C1 segment of cervical spinal cord (tissue), 14 donors: ENCODE measurements at places on chromosomes 7 and 10.

DNA sequence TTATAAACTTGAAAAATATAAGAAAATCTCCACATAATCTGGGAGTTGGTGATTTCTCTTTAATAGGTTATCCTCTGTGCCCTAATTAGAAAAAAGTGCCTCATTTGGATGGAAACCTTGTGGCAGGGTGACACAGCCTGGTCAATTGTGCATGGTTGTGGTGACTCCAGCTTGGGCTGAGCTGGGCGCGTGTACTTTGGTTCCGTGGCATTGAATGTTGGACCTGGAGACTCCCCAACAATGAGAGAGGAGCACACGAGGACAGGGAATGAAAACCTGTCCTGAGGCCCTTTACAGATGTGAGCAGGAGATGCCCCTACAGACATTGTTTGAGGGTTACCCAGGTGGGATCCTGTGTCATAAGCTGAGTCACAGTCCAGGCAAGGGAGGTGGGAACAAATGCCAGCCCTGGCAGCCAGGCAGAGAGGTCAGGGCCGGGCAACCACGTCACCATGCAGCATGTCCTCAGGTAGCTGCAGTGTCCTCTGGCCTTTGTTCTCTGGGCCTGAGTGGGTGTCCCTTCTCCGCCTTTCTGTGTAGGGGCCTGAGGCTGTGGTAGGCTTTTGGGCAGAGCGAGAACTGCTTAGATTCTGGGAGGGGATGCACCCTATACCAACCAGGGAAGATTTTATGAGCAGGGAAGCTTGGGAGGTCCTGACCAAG lies 147.4 kb upstream of the TBX20 start:
- no peak for DNase-seq

DNA sequence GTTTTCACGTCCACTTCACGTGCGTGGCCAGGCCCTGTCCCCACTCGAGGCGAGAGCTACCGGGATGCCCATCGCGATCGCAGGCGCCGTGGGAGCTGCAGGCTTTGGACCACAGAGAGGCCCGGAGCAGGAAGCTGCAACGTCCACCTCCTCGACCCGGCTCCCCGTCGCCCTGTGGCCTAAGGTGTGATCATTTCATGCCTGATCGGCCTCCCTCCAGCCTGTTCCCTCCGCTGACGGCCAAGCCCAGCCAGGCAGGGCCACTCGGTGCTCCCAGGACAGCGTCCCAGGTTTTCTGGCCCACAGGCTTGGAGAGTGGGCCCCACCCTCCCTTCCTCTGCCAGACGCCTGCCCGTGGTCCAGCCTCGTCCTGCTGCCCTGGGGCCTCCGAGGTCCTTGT lies 19.6 kb downstream of the KNDC1 start:
- DNase-seq = no peak

DNA sequence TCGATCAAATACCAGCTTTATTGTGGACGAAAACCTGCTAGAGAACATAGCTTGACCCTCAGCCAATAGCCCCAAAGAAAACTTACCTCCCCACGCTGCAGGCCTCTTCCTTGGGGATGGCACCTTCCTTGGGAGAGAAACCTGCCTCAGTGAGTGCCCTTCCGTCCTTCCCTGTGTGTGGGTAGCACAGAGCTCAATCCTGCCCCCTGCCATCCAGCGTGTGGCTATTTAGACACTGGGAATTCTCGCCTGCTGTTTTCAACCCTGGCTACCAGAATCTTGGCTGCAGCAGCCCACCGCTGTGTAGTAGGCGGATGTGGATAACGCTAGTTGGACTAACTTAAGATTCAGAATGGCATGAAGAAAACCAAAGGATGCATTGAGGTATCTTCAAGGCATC lies 238.2 kb downstream of the TEX36 start:
- DNase-seq = no peak

GRCh38 chr7:1920266-1920681 lies 250.2 kb downstream of the ELFN1 start:
- no peak for DNase-seq

DNA sequence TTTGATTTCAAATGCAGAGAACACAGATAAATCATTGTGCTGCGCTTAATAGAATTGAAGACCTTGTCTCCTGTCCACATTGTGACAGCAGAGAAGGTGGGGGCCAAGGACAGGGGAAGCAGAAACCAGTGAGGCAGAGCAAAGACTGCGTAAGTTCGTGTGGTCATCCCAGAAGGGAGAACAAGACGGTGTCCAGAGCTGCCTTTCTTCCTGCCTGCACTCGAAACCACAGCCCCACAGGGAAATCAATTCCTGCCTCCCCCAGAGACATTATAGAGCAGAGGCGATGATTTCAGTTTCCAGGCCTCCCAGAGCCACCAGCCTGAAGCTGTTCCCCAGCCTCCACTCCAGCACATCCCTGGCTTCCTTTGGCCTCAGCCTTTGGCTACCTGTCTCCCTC lies 39.7 kb upstream of the UCN3 start:
- DNase-seq = no peak

GRCh38 chr10:11144626-11145494 lies 127.2 kb downstream of the CELF2 start:
- DNase-seq = no peak

- no peak for DNase-seq
Observed at GRCh38 chr7:85111761-85112160, 75.1 kb downstream of the SEMA3D start.

GRCh38 chr10:117439243-117439912 lies 64.1 kb upstream of the PDZD8 start:
- DNase-seq = no peak

- no peak for DNase-seq
Observed at GRCh38 chr10:130579913-130580312, 443.7 kb downstream of the GLRX3 start.

DNA sequence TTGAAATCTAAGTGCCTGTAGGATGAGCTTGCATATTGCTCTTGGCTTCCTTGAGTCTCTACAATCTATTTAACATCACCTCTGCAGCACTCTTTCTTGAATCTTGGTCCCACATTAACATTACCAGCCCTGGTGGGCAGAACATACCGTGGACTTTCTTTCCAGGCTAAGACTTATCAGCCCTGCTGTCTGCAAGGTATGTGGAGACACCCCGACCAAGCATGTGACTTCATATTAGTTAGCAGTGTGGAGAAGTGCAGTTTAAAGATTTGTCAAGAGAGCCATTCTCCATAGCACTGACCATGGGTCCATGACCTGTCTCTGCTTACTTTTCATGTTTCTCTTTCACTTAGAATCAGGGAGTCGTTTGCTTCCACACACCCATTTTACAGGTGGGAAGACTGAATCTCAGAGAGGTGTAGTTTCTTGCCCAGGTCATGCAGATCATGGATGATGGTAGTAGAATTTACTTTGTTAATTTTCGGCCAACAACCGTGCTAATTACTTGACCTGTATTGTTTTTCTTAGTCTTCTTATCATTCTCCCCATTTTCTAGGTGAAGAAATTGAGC lies 6.0 kb downstream of the CCNY start:
- no peak for DNase-seq

- DNase-seq = no peak
Observed at GRCh38 chr7:42227936-42228591, 8.9 kb downstream of the GLI3 start.

GRCh38 chr7:151194188-151194587 lies 7.1 kb upstream of the ASB10 start:
- DNase-seq = no peak

DNA sequence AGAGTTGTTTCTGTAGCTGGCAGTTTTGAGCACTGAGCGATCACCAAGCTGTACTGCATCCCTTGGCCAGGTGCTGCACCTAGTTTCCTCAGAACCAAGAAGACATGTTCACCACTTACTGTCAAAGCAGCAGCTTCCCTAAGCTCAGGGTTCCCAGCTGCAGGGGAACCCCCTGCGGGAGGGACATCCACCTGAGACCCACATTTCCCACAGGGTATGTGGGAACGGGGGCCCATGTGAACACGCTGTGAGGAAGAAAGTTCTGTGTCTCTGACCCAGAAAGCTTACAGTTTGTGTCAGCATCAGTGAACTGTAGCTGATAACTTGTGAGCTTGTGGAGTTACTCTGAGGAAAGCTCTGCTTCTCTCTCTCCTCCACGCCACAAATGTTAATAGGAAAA lies 436.8 kb upstream of the IGFBP3 start:
- no peak for DNase-seq

DNA sequence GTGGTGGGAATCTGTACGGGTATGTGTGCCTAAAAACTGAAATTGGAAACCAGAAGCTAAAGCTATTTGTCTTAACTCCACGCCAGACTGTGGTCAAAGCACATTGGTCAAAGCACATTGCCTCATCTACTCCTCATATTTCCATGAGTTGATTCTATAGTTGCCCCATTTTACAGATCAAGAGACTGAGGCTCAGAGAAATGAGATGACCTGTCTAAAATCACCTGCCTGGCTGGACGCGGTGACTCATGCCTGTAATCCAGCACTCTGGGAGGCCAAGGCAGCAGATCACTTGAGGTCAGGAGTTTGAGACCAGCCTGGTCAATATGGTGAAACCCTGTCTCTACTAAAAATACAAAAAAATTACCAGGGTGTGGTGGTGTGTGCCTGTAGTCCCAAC lies 21.7 kb upstream of the MNX1 start:
- DNase-seq = no peak

DNA sequence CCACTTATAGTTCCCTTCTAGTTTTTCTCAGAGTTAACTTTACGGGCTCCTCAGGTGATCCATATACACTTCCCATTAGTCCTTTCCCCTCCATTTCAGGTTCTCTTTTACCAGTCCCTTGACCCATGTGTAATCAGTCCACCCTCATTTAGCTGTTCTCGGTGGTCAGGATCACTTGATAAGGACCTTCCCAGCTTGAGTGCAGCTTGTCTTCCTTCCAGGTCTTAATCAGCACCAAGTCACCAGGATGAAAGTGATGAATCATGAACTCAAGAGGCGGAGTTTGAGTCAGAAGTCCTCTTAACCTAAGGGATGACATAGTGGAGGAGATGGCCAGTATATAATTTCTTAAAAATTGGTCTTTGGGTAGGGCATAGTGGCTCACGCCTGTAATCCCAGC lies 63.1 kb upstream of the CNTNAP2 start:
- no peak for DNase-seq

GRCh38 chr10:110883924-110884323 lies 12.2 kb downstream of the PDCD4 start:
- no peak for DNase-seq

- no peak for DNase-seq
Observed at GRCh38 chr10:111612273-111612672, 535.4 kb downstream of the ADRA2A start.

- DNase-seq = no peak
Observed at GRCh38 chr10:77680811-77681210, 43.2 kb upstream of the KCNMA1 start.

DNA sequence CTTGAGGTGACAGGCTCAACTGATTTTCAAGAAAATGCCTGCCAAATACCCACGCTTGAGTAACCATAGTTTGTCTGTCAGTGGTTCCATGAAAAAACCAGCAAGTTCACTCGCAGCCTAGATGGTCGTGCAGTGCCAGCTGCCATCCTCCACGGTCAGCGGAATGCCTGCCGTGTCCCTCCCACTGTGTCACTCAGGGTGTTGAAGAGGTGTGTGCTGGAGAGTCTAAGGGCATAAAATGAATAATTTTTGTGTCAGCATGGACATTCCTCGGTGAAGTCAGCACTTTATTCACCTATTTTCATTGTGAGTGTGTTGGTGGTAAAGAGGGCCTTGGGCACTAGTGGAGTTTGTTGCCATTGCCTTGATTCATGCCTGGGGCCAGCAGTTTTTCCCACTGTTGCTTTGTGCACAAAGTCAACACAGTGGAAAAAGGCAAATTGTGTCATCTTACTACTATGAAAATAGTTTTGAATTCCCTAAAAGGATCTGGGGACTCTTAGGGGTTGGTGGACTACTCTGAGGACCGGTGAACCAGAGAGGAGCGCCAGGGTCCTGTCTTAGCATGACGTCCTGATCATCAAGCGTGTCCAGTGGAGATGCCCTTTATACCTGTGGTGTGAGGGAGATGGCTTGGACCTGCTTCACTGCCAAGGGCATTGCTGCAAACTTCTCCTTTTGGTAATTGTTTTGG lies 17.6 kb downstream of the MINDY4 start:
- DNase-seq = no peak

GRCh38 chr7:33130184-33130583 lies 820 bp downstream of the BBS9 start:
- no peak for DNase-seq

DNA sequence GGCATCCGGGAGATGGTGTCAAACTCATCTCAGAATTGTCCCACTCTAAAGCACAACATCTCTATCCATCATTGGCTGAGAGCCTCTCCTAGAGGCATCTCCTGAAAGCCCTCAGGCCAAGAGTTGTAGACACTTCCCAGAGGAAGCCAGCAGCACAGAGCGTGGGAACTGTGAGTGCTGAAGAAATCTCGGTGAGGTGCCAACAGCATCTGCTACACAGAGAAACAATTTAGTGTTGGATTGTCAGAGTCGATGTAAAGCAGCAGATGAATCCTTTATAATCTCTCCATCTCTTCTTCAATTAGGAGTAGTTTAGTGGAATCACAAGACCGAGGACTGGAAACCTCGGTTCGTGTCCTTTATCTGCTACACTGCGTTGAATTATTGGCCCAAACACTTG lies 172.2 kb downstream of the C7orf25 start:
- no peak for DNase-seq

- DNase-seq = no peak
Observed at GRCh38 chr7:14576578-14576977, 326.0 kb downstream of the DGKB start.

DNA sequence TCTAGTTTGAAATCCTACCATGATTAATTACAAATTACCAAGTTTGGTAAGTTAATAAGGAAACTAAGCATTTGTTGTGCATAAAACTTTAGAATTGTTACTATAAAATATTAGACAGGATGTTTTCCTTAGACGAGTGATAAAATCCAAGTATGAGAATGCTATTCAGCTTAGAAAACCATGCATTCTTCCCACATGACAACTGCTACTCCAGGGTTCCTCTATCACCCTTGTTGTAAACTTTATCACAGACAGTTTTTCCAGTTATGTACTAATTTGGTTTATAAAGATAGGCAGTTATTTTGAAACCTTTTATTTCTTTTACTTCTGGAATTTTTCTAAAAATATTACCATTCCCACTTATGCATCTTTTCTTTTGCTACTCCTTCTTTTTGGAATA lies 52.0 kb downstream of the SIRT1 start:
- no peak for DNase-seq

DNA sequence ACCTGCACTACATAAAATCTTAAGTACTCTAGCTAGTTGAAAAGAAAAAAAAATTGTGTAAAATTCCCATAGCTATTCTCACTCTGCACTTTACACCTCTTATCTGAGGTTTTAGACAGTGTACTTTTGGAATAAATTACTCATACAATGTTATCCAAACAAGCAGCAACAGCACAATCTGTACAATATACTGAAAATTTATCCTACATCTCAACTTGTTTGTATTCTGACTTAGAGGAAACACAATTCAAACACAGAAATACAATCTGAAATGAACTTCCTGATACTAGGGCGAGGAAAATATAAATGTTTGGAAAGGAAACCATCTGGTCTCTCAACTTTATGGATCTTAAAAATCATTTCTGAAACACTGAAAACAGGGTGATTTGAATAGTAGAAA lies 381.7 kb downstream of the THSD7A start:
- DNase-seq = no peak

GRCh38 chr10:21517134-21518031 lies 8.1 kb downstream of the SKIDA1 start:
- DNase-seq = peak; percentile 60

GRCh38 chr7:157587051-157587804 lies 250.4 kb downstream of the DNAJB6 start:
- DNase-seq = no peak
